Activated naive CD4-positive, alpha-beta T cell treated with anti-CD3 and anti-CD28 coated beads, Interleukin-2, amount 50 U/mL, for 16 hours (primary cell): ENCODE measurements at places on chromosomes 12 and 14.
A peak's percentile ranks its signal among the peaks of the same experiment; 100 is the strongest.

DNA sequence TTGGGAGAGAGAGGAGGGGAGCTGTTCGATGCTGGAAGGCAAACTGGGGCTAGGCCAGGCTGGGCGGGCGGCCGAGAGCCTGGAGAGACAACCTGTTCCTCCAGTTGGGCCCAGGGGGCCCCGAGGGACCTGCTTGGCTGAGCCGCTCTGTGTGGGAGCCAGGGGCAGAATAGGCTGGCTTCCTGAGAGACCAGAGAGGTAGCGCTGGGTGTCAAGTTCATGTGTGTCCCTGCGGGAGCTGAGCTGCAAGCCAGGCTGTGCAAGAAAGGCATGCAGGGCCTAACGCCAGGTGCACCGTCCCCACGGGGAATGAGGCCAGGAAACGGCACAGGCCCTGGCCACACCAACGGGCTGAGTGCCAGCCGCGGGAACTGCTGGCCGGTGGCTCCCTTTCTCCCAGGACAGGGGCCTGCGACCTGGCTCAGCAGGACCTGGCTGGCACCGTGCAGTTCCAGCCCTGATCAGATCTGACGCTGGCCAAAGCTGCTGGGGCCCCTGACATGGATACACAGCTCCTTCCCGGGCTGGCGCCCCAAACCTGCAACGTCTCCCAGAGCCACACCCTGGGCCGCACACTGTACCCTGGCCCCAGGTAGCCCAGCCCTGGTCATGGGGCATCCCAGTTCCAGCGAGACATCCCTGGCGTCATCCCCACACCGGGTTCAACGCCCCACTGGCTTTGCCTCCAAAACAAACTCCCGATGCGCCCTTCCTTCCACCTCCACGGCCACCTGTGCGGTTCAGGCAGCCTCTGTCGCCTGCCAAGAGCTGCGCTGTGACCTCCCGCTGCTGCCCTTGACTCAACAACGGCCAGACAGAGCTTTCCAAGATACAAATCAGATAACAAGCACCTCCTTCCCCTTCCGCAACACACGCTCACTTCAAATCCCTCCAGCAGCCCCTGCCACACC lies 65.0 kb downstream of the RFLNA start:
- no peak for DNase-seq

DNA sequence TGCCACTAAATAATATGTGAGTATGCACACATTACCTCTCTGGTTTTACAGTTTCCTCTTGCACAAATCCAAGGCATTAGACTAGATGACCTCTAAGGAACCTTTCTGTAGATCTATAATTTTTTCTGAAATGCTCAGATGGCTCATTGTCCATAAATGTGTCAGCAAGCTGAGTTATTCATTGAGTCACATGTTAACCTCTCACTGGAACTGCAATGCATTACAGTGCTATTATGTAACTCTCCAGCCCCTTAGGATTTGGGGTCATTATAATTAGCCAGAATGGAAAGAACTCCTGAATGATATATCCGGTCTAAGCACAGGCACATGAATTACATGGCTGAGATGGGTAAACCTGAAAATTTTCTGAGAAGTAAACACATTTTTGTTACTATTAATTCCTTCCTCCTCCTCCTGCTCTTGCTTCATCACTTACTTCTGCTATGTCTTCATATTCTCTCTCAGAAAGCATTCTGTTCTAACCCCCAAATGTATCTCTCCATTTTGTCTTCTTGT lies 20.3 kb upstream of the DRAM1 start:
- DNase-seq, result no peak

- DNase-seq, result no peak
These were observed 8.8 kb upstream of the TRAF3 start for GRCh38 chr14:102768223-102769048.

DNA sequence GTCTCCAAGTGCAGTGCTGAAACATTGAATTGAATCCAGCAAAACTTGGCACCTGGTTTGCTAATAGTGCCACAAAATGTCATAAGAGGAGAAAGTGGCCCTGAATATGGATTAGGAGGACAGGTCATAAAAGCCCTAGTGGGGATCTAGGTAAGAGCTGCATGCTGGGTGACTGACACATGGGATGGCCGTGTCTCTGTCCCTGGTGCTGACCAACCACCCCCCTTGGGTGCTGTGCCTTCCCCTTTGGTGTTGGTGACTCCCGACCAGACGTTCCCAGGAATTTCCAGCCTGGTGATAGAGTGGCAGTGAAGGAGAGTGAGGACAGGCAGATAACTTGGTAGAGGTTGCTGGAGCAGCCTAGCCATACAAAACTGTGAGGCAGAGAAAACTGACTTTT lies 142.8 kb downstream of the VRK1 start:
- no peak for DNase-seq

DNA sequence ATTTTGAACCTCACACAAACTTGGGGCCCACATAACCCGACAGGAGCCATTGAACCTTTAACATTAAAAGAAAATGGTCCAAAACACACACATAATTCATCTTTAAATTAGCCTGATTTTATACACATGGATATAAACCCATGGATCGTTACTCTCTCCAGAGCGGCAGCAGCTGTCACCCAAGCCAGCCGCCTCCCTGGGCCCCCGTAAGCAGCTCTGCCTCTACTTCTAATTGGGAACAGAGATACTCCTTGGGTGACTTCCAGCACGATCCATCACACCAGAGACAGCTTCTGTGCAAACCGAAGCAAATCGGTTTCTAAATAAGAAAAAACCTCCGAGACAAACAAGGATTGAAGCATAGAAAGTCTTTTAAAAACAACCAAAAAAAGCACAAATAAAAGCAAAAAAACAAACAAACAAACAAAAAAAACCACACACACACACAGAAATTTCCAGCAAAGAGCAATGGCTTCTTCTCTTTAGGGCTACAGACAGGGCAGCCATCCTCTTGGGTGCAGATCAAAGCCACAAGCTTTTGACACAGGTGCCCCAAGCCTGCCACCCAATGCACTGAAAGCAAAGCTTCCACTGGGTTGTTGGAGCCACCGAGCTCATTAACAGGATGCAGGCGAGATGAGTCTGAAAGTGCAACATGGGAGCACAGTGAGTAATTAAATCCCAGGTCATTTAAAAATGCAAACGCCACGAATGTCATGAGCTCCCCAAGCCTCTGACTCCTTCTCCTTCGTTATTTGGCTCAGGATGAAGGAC lies 156.9 kb downstream of the DPF3 start:
- DNase-seq, result no peak

- DNase-seq, result no peak
These were observed 2.0 kb upstream of the CLEC6A start for GRCh38 chr12:8453796-8454195.

- peak; percentile 25 for DNase-seq
These were observed 2.5 kb upstream of the TEP1 start for GRCh38 chr14:20415782-20416206.

- no peak for DNase-seq
These were observed 4.4 kb upstream of the CTDSP2 start for GRCh38 chr12:57850854-57851430.

DNA sequence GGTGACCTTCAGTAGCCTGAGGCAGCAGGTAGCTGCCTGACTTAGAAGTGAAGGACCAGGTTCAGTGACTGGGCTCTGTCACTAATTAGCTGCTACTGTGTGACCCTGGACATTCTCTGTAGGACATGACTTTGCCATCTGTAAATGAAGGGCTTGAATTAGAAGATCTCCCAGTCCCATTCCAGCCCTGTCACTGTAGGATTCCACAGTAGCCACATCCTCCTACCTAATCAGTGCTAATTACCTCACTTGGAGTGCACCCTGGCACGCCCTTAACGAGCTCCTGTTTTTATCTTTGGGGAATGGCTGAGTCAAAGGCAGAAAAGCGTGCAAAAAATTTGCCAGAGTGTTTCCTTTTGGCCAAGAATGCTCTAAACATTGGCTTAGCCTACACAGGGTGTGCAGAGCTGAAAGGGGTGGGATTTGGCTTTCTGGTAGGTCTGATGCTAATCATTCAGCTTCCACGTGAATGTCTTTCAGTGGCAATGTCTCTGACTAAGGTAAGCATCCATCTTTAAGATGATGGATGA lies 6.8 kb downstream of the NTF3 start:
- DNase-seq, result no peak

DNA sequence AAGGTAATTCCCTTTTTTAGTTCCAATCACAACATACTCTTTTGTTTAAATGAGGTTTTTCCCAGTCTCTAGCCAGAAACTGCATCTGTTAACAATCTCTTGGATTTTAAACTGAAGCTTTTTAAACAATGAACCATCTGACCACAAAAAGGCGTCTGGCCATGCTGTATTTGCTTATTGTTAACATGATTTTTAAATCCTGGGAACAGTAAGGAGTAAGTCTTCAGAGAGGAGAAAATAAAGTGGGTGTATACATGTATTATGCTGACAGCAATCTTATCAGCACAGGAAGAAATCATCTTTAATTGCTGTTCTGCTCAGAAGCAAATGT lies 106.2 kb downstream of the DAAM1 start:
- DNase-seq, result no peak

DNA sequence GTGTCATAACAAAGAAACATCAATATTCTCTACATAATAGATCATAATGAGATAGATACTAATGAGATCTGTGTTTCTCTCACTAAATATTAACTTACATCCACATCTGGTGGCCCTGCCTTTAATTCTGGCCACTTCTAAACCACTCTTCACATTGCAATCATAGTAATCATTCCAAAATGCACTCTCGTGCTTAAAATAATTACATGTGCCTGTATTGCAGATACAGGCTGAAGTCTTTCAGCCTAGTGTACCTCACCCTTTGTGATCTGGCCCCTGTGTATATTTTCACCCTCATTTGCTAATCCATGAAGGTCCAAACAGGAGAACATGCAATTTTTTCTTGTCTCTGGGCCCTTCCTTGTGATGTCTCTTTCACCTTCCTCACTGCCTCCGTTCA lies 108.0 kb downstream of the LIN7A start:
- DNase-seq, result no peak

GRCh38 chr12:9940375-9940774 lies 8.2 kb upstream of the CLEC2A start:
- no peak for DNase-seq

DNA sequence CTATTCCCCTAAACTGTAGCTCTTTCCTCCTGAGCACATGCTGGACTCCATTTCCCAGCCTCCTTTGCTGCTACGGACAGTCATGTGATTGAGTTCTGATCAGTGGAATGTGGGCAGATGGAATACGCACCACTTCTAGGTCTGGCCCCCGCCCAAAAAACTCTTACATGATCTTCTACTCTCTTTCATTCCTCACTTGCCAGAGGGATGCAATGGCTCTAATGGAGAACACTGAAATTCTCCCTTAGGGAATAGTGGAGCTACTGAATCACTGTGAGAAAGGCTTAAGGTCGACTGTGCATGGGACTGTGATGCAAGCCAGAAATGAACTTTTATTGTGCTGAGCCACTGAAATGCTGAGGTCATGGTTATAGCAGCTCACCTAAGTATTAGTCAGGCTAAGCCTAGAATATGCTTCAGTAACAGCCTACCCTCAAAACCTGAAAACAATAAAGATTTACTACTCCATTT lies 13.0 kb upstream of the TMED2 start:
- DNase-seq, result no peak

DNA sequence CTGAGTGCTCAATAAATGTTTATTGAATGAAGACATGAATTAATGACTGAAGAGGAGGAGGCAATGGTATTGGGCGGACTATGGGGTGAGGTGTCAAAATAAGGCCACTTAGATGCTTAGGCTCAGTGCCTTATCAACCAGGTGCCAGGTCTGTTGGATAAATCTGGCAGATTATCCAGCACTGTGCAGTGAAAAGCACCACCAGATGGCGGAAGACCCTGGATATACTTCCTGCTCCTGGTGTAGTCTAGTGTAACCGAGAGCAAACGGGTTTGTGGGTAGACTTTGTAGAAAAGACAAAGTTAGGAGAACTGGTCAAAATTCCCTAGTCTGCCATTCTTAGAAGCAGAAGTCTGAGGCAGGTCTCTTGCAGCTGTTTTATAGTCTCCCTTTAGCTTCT lies 306.3 kb downstream of the ATP23 start:
- no peak for DNase-seq

- no peak for DNase-seq
These were observed 4.2 kb upstream of the KRT5 start for GRCh38 chr12:52524241-52524897.

DNA sequence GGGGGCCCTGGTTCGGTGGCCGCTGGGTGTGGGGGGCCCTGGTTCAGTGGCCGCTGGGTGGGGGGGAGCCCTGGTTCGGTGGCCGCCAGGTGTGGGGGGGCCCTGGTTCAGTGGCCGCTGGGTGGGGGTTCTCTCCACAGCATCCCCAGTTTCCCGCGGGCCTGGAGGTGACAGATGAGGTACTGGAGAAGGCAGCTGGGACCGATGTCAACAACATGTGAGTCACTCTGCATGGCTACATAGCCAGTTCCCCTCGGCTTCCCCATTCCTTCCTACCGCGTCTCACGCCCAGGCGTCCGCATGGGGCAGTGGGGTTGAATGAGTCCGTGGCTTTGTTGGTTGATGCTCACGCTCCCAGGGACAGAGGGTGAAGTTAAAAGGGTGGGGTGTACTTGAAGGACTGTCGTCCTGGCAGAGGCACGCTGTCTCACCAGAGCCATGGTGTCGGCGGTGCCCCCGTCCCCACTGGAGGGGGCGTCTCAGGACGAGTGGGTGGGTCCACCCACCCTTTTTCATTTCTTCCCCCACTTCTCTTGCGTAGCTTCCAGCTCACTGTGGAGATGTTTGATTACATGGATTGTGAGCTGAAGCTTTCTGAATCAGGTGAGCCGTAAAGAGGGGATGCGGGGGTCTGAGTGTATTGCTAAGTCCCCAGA lies 15.6 kb downstream of the HIP1R start:
- no peak for DNase-seq

DNA sequence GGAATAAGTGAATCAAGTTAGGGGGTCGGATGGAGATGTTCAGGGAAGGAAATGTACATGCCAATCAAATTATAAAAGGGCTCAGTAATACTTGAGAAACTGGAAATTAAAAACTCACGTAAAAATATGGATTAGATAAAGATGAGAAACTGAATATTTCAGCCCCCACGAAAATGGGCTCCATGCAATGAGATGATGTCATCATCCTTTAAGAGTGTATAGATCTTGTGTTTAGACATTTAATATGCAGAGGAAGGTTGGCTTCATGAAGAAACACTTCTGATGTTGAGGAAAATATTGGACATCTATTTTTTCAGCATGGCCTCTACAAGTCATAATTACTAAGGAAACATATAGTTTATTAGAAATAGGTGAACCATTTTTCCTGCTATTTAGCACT lies 9.5 kb downstream of the TBC1D30 start:
- DNase-seq, result no peak

GRCh38 chr14:78713716-78714115 lies 543.5 kb downstream of the NRXN3 start:
- no peak for DNase-seq

DNA sequence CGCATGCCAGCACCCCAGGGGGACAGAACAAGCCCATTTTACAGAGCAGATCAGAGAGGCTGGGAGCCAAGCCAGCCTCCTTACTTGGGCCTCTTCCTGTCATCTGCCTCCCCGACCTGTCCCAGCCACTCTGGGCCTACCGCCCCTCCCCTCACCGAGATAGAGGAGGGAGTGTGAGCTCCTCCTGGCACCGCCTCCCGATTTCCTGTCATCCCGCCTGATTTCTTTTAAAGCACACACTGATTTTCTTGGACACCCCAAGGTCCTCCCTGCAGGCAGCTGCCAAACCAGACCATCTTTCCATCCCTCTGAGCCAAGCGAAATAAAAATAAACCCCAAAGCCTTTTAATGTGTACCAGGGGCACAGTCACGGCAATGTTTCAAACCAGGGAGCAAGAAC lies 108.4 kb downstream of the RFLNA start:
- DNase-seq, result no peak

- no peak for DNase-seq
These were observed 40.5 kb upstream of the TBC1D15 start for GRCh38 chr12:71799106-71799505.

GRCh38 chr12:23204933-23205778 lies 580.2 kb downstream of the ETNK1 start:
- no peak for DNase-seq
